Neural progenitor cell (in vitro differentiated cells): ENCODE measurements at places on chromosomes 2 and 18.

GRCh38 chr2:235129850-235130249 lies 178.0 kb downstream of the SH3BP4 start:
- no peak for DNase-seq

- no peak for DNase-seq
Measured at GRCh38 chr2:144211826-144212225, 308.1 kb downstream of the ZEB2 start.

DNA sequence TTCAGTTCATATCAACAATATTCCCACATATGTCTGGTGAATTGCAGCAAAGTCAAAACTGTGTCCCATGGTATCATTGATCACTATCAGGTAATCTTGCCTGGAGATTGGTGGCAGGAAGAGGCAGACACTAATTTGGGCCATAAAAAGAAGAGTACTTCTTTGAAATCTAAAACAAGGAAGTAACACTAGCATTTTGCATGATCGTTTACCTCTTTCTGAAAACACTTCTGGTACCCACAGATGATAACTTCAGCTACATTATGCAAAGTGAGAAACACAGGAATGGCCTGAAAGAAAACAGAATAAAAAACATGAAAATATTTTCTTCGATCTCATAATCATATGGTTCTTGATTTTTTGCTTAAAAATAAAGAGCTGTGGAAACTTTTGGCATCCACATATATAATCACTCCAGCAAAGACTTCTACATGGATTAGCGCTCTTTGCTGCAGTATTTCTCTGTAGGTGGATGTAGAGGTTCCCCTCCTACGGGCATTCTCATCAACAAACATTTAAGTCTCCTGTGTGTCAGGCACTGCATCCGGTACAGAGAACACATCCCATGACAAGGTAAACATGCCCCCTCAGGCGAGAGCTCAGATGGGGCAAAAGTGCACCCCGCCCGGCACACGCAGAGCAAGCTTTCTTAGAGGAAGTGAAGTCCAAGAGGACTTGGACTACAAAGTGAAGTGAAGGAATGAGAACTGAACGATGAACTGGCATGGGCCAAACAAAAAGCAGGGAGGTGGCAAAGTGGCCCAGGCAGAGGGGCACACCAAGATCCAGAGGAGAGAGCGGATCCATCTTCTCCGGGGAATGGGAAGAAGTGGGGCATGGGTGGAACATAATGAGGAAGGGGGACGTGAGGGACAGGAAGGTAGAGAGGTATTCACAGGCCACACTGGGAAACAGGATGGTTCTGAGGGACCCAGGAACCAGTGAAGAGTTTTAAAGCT lies 68.0 kb upstream of the RIOK3 start:
- no peak for DNase-seq

DNA sequence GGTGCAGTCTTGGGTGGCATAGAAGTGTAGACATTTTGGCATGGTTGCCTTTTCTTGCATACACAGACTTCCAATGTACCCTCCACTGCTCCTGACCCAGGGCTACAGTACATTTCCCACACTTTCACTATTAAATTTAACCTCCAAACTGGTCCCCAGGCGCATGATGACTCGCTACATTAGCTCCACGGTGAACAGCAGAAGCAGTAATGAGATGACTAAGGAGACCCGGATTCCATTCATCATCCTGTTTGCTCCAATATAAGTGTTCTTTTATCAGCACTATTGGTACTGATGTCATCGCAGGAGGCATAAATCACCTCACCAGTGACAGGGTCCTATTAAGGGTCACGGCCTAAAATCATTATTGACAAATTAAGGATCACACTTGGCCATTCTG lies 316.5 kb downstream of the EN1 start:
- DNase-seq, result no peak

DNA sequence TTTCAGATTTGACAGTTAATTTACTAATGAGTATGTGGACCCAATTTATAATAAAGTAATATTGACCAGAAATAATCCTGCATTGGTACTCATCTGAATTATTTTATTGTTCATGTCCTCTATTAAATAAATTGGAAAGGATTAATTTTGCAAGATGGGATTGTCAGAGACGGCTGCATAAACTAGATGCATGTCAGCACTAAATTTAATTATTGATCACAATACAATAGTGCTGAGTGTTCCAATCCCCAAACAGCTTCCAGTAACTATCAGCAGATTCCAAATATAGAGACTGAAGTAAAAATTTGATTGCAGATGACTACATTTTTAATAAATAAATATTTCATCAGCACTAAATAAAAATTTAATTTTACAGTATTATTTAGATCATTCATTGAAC lies 387.2 kb downstream of the GRB14 start:
- no peak for DNase-seq

GRCh38 chr2:46171411-46171953 lies 125.7 kb upstream of the EPAS1 start:
- DNase-seq, result peak; percentile 42

DNA sequence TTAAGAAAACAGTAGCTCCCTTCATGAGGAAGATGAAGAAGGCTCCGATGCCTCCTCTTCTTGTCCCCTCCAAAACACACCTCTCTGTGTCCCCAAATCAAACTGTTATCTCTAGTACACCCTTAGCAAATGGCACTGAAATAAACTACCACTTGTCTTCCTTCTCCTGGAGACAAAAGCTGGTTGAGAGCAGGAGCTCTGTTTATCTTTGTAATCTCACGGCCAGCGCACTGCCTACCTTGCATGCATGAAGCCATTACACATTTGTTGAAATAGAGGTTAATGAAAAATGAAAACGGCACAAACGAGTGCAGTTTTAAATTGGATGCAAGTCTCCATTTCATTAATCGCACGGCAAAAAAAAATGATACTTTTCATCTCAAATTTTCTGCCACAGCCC lies 113.7 kb downstream of the EPB41L3 start:
- no peak for DNase-seq

DNA sequence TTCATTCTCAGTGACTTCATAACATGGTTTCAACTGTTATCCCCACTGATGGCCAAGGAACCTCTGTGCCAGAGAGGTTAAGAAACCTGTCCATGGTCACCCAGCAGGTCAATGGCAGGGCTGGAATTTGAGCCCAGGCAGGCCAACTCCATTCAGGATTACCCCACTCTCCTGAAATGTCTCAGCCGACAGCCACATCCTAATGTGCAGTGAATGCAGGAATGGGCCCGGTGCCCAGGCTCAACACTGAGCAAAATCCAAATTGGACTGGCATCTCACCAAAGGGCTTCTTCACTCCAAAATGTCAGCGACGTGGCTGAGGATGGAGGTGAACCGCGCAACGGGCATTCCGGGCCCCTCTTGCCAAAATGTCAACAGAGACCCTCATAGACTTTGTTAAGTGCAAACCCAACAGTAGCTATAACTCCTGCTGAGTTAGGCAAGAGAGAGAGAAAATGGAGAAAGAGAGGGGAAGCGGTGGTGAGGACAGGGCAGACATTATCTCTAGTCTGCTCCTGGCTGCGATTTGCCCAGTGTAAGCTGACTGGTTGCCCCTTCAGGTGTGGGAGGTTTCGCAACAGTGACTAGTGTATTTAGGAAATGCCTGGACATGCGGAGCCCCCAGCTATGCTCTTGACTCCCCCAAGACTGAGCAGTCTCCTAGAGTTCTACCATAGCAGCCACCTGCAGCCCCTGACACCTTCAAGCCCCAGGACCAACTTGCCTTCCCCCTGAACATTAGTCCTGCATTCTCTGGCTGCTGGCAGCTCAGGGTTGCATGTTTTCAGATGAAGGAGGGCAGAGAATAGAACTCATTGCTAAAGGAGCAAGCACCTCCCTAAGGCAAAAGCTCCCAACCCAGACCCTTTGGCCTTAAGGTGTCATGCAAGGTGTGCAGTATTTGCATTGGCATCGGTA lies 167.7 kb downstream of the ANAPC1 start:
- peak; percentile 0 for DNase-seq

DNA sequence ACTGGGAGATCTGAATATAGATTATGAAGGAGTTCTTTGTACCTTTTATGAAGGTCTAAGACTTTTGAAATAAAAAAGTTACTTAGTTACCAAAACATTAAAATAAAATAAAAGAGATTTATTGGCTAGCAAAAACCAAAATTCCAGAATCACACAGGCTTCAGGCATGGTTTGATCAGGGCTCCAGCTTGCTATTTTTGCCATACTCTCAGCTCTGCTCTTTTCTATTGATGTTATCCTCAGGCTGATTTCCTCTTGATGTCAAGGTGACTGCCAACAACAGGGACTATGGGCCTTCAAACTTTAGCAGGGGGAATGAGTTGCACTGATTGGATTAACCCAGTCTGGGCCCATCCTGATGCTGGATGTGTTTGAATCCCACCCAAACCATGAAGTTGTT lies 174.1 kb downstream of the TFCP2L1 start:
- DNase-seq, result no peak

- peak; percentile 24 for DNase-seq
Measured at GRCh38 chr2:196750291-196750923, 49.1 kb downstream of the GTF3C3 start.

GRCh38 chr2:183903026-183903425 lies 695.3 kb upstream of the ZNF804A start:
- no peak for DNase-seq

GRCh38 chr2:229884775-229885699 lies 36.8 kb downstream of the TRIP12 start:
- no peak for DNase-seq

GRCh38 chr2:170586571-170587095 lies 128.5 kb upstream of the SP5 start:
- DNase-seq, result no peak

GRCh38 chr2:149290662-149291061 lies 39.7 kb upstream of the LYPD6 start:
- peak; percentile 38 for DNase-seq

GRCh38 chr2:42813763-42814162 lies 21.4 kb upstream of the HAAO start:
- DNase-seq, result no peak

GRCh38 chr18:63980896-63981460 lies 11.1 kb downstream of the SERPINB8 start:
- no peak for DNase-seq

- peak; percentile 3 for DNase-seq
Measured at GRCh38 chr18:39843546-39843945, 2111.5 kb upstream of the PIK3C3 start.

DNA sequence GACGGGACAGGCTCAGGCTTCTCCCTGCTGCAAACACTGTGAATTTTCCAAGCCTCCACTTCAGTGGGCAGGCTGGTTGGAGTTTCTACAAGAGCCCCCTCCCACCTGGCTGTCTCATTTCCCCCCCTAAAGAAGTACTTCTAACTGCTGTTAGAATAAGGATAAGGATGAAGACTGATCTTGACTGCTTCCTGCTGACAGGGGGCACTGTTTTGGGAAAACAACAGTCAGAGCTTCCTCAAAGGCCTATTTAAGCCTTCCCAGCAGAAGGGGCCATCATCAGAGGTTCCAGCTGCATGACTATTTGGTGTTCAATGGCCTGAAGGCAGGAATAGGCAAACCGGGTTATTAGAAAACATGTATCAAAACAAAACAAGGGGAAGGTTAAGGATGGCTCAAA lies 1162.8 kb downstream of the DSC3 start:
- no peak for DNase-seq

- no peak for DNase-seq
Measured at GRCh38 chr18:42437646-42438045, 482.6 kb downstream of the PIK3C3 start.

DNA sequence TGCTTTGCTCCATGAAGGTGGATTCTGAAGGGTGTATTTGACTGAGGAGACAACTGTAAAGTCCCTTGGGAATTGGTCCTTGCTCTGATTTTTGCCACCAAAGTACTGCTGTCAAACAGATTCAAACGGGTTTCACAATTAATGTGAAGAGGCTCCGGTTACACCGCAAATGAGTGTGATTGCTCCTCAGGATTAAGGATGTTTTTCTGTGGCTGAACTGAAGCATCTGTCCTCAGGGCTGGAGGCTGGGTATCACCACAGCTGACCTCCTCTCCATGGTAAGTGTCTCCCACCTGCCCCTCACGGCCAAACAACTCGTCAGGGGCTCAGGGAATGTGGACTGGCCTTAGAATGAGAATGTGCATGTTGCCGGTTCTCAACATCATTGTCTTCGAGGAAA lies 130.4 kb upstream of the NDUFV2 start:
- no peak for DNase-seq

GRCh38 chr2:162266460-162266760 lies 23.2 kb upstream of the FAP start:
- no peak for DNase-seq

DNA sequence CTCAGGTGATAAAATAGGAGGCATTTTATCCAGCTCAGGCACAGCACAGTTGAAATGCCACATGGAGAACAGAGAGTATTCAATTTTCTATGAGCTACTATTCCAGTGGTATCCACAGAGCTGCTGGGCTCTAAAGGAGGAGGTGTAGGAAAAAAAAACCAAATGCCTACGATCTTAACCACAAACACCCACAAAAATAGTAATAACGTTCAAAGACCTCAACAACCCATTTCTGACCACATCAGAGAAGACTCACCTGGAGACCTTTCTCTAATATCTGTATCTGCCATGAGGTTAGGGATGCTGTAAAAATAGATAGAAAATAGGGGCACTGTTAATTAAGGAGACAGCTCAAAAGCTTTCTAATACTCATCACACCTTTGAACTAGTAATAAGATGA lies 294.6 kb upstream of the PARD3B start:
- no peak for DNase-seq

GRCh38 chr2:3447789-3448317 lies 68.4 kb downstream of the TRAPPC12 start:
- DNase-seq, result no peak

- DNase-seq, result no peak
Measured at GRCh38 chr2:63891488-63892030, 49.9 kb downstream of the UGP2 start.

GRCh38 chr2:236985761-236986339 lies 99.8 kb upstream of the COPS8 start:
- DNase-seq, result no peak

- no peak for DNase-seq
Measured at GRCh38 chr2:171334171-171334570, 99.6 kb downstream of the METTL8 start.

DNA sequence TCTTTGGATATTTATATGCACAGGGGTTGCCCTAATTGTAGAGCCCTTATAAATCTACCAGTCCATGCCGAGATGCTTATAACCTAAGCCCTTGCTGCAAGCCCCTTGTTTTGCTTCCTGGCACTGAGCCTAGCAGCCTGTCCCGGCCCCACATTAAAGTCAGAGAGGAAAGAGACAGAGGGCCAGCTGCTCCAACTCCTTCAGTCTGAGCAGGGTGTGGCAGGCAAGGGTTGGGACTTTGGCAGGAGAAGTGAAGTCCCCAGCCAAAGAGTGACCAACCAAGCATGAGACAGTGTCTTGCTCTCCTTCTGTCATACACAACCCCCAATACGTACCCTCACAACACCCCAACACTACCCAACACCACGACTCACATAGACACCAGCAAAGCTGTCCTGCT lies 54.7 kb upstream of the FZD7 start:
- DNase-seq, result no peak

- DNase-seq, result no peak
Measured at GRCh38 chr2:157725846-157726245, 97.2 kb upstream of the ACVR1C start.

- DNase-seq, result no peak
Measured at GRCh38 chr2:168601741-168602140, 145.7 kb downstream of the CERS6 start.
